A549 treated with DMSO at 1 μM for 4 hours (cell line): ENCODE measurements at places on chromosomes 7 and 10. TPM values are rescaled to one million over a fixed set of nuclear protein-coding genes. Genes with fewer than 3 reads are reported as not detected.

Gene CLDN4
- 4.4 to 6.6 TPM (median 5.7 TPM) in 5 replicates for total RNA-seq

Gene PGAM2
- total RNA-seq: 0.11 TPM in 1 of 5 replicates, not detected in the others

Gene KIAA1549
- total RNA-seq: 6.8 to 9.2 TPM (median 8.1 TPM) in 5 replicates

Gene TLX1
- total RNA-seq: 0.05 TPM in 1 of 5 replicates, not detected in the others

Gene EPHA1
- total RNA-seq: 0.27 TPM in 1 of 5 replicates, not detected in the others

Gene AKR1C4
- total RNA-seq: 0.15 to 0.39 TPM (median 0.24 TPM) in 5 replicates

Gene PRF1
- not detected in 5 replicates for total RNA-seq

Gene BAMBI
- 14.4 to 19.1 TPM (median 18.0 TPM) in 5 replicates for total RNA-seq

Gene GPR37
- 0.50 to 0.63 TPM (median 0.56 TPM) in 5 replicates for total RNA-seq

Gene CYP2E1
- total RNA-seq: 0.19 to 0.30 TPM (median 0.28 TPM) in 5 replicates

Gene DLG5
- 28.8 to 37.9 TPM (median 33.7 TPM) in 5 replicates for total RNA-seq

Gene ANKRD2
- total RNA-seq: 2.9 to 5.1 TPM (median 4.3 TPM) in 5 replicates

Gene AKR1E2
- 6.2 to 9.8 TPM (median 8.6 TPM) in 5 replicates for total RNA-seq

Gene WIPF3
- total RNA-seq: 0.37 to 0.61 TPM (median 0.51 TPM) in 5 replicates

Gene PPP1R17
- not detected in 5 replicates for total RNA-seq

Gene PHKG1
- total RNA-seq: 0.52 to 0.68 TPM (median 0.63 TPM) in 5 replicates

Gene ATE1
- total RNA-seq: 20.0 to 26.6 TPM (median 25.3 TPM) in 5 replicates

Gene LRRC4
- total RNA-seq: not detected in 5 replicates

Gene THAP5
- total RNA-seq: 14.7 to 20.2 TPM (median 17.3 TPM) in 5 replicates
